Fibroblast of mammary gland (primary cell): ENCODE measurements at places on chromosomes 5 and 9.
A peak's percentile ranks its signal among the peaks of the same experiment; 100 is the strongest.

- DNase-seq: no peak
Observed at GRCh38 chr5:17219006-17219422, 1.6 kb downstream of the BASP1 start.

DNA sequence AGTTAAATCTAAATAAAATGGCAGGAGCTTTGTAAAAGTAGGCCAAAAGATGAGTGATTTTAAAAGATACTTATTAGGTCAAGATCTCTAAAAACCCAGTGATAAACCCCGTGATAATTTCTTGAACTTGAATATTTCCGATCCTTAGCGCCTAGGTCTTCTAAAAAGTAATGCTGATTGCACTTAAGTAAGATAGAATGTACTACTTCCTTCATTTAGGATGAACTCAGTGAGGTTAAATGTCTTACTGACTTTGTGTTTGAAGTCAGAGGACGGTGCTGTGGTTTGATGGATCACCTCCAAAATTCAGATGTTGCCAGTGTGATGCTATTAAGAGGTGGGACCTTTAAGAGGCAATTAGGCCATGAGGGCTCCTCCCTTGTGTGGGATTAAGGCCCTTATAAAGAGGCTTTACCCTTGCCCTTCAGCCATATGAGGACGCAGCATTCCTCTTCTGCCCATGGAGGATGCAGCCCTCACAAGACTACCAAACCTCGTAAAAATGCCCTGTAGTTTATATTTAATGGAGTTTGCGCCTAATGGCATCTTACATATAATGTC lies 130.1 kb downstream of the TRIO start:
- DNase-seq: no peak

DNA sequence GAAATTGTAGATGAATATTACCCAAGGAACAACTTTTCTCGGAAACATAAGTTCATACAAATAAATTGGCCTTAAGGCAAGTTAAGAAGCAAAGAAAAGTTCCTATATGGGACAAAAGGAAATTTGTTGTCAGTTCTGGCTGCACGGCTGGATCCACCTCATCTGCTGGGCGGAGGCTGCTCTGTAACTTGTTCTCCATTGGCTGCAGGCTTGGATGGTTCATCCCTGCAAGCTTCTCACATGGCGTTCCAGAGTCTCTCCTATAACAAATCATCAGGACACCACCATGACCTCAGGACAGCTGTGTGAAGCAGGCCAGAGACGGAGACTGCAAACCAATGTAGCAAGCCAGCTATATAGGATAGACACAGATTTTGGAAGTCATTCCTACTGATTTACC lies 81.4 kb upstream of the DAB2 start:
- peak; percentile 61 for DNase-seq

DNA sequence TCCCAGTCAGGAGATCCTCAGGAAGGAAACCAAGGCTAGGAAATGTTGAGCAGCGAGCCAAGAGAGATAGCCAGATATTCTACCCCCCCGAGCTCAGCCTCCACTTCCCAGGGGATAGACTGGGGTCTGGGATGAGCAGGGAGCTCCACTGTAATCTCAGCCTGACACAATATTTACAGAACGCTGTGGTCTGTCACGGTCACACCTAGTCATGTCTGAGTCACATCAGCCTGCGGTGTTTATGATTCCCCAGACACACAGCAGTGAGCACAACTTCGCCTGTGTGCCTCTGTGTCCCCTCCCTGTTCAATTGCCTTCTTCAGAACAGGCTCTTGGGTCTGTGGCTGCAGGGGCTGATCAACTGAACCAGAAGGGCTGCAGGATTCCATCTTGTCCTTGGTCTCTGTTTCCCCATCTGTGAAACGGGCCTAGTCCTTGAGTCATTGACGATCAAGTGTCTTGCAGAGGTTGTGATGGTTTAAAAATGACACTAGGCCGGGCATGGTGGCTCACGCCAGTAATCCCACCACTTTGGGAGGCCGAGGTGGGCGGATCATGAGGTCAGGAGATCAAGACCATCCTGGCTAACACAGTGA lies 8.6 kb upstream of the PRRX2 start:
- peak; percentile 85 for DNase-seq

GRCh38 chr5:129001841-129002526 lies 36.7 kb downstream of the SLC27A6 start:
- DNase-seq: no peak

DNA sequence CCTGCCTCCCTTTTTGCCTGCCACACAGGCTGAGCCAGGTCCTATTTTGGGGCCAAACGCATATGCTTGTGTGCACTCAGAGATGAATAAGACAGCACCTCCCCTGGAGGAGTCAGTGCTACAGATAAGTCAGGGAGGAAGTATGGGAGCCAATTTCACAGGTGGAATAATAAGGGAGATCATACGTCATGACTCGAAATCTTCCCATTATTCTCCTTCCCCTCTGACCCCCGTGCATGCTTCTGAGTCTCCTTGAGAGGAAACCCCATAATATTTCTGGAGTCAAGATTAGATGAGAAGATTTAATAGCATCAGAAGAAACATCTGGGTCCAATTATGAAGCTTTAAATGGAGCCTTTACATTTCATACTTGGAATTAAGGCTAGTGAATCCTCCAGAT lies 15.1 kb upstream of the ZCCHC7 start:
- DNase-seq: peak; percentile 34

DNA sequence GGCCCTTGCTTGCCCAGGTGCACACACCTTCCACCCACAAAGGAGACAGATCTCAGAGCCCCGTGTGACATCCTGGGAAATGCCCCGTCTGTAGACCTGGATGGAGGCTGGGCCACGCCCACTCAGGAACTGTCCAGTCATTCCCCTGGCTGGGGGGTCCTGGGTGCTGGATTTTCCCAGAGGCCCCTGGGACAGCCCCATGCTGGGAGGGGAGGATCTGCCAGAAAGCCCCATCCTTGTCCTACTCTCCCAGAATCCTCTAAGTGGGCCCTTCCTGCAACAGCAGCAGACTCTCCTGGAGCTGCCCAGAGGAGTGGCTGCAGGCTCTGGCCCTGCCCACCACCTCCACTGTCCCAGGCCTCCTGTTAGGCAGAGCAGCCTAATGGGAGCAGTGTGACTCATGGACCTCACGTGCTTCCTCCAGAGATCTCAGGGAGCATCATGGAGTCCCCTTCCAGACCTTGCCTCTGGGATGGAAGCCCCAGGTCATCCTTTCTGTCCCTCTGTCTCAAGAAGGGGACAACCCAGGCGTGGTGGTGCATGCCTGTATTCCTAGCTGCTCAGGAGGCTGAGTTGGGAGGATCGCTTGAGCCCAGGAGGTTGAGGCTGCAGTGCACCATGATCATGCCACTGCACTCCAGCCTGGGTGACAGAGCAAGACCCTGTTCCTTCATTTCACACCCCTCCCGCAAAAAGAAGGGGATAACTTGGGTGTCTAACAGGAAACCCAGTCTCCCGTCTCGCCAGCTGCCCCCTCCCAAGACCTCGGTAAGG lies 51.7 kb downstream of the JADE2 start:
- DNase-seq: peak; percentile 91
